ENCODE measurements at places on chromosomes 16 and 17. TPM values are rescaled to one million over a fixed set of nuclear protein-coding genes. Genes with fewer than 3 reads are reported as not detected.

DNA sequence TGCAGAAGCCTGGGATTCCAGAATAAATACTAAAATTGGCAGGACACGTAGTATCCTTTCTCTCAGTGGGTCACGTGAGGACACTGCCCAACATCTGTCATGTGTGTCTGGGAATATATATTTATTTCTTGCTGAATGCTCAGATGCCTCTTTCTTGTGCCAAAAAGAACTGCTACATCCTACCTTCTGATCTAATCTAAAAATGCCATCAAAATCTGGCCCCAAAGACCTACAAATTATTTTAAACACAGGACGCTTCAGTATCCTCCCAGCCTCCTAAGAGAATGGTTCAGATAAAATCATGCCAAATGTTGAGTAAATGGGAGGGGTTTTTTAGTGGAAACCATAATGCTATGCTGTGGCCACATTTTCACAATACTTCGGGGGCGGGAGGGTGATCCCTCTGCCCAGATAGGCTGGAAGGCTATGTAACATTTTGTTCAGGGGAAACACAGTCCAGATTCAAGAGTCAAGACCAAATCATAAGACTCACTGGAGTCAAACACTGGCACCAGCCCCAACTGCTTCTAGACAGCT lies 22.9 kb upstream of the CORO6 start:
- H3K4me3 ChIP-seq, result no peak overlapping the region
- peaks cover under 1% of the 10 kb centered on the region for H3K4me1 ChIP-seq
- no peak for DNase-seq
- no peak overlapping the region for H3K27ac ChIP-seq

GRCh38 chr17:36085765-36086164 lies 4.2 kb downstream of the CCL3 start:
- no peaks in the 10 kb centered on the region for H3K36me3 ChIP-seq
- no peak for DNase-seq
- H3K27ac ChIP-seq, result no peak overlapping the region
- H3K4me3 ChIP-seq, result no peak overlapping the region
- H3K4me1 ChIP-seq, result no peaks in the 10 kb centered on the region
- H3K27me3 ChIP-seq, result no peaks in the 10 kb centered on the region

DNA sequence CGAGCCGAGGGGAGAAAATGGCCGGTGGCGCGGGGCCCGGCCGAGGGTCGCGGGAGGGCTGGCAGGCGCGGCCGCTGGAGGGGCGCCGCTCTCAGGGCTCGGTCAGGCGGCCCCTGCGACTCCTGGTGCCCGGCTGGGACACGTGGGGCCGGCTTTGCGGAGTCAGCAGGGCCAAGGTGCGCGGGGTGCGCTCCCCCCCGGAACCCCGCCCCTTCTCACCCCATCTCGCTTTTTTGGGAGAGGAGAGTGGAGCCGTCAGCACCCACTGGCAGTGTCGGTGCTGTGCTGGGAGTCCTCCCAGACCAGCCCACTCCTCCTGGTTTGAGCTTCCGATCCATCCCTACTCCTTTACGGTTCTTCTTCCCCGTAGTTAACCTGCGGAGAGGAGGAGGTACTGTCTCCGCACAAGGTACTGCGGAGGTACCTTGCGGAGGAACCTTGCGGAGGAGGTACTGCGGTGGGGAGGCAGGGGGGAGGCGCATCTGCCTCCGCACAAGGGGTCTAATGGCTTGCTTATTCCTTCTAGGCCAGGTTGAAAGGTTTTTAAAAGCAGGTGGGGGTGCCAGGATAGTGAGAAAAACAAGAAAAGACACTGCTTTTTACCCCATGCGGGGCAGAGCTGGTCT lies 19.1 kb upstream of the CBX8 start:
- H3K27me3 ChIP-seq, result peaks cover 98% of the 10 kb centered on the region
- H3K27ac ChIP-seq, result no peak overlapping the region
- H3K36me3 ChIP-seq, result no peaks in the 10 kb centered on the region
- peaks cover 23% of the 10 kb centered on the region for H3K4me1 ChIP-seq
- no peak for DNase-seq

- H3K27me3 ChIP-seq, result no peaks in the 10 kb centered on the region
- H3K27ac ChIP-seq, result no peak overlapping the region
- H3K36me3 ChIP-seq, result no peaks in the 10 kb centered on the region
- H3K4me3 ChIP-seq, result no peak overlapping the region
- no peak for DNase-seq
These were observed 383.0 kb downstream of the MAF start for GRCh38 chr16:79217375-79218011.

DNA sequence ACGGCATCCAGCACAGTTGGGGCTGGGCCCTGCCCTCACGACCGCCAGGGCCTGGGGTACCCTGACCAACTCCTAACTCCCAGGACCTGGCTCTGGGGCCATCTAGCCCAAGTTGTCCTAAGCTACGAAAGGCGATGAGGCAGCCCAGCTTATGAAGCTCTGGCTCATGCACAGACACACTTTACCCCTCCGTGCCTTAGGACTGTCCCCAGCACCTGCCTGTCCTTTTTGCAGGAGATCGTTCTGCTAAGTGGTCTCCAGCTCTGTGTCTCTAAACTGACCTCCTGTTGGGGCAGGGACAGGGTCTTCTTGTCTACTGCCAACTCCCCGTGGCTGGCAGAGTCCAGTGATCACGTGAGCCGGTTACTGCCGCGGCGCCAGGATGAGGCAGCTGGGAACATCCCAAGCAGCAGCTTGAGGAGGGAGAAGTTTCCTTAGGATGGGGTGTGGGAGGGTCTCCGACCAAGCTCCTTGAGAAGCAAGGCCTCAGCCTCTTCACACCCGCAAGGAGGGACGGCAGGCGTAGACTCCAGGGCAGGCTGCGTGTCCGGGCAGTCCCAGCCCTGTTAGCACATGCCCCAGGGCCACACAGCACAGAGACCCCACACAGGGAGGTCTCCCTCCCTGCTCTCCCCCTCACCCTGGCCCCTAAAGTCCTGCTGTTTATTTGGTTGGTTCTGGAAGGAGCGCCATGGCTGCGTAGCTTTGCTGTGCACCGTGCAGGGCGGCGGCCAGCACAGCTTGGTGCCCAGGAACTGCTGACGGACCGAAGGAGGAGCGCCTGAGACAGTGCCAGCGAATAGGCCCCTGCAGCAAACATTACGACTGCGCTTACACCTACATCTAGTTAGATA lies 16.4 kb upstream of the METRNL start:
- no peaks in the 10 kb centered on the region for H3K4me1 ChIP-seq
- no peak overlapping the region for H3K27ac ChIP-seq
- no peak overlapping the region for H3K4me3 ChIP-seq

DNA sequence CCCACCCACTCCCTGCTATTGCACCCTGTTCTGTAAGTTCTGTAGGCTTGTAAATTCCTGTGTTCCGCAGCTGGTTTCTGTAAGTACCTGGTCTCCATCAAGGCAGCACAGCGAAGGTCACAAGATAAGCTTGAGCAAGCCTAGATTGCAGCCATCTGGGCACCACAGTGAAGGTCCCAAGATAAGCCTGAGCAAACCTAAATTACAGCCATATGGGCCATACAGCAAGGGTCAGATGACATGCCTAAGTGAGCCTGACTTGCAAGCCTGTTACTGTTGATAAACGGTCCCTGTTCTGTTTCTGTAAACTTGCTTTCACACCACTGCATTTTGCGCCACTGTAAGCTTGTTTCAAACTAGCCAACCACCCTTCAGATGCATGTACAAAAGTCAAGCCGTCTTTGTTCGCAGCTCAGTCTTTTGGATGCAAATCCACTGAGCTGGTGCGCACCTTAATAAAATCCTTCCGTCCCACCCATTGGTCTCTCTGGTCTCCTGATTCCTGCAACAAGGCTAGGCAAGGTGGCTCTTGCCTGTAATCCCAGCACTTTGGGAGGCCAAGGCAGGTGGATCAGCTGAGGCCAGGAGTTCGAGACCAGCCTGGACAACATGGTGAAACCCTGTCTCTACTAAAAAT lies 42.6 kb upstream of the ATF7IP2 start:
- no peaks in the 10 kb centered on the region for H3K27me3 ChIP-seq
- H3K27ac ChIP-seq, result no peak overlapping the region
- no peaks in the 10 kb centered on the region for H3K36me3 ChIP-seq
- H3K4me3 ChIP-seq, result no peak overlapping the region
- H3K4me1 ChIP-seq, result no peaks in the 10 kb centered on the region

GRCh38 chr17:35540589-35541404 lies 3.3 kb upstream of the SLFN12L start:
- no peak overlapping the region for H3K4me3 ChIP-seq
- no peak for DNase-seq
- H3K27ac ChIP-seq, result no peak overlapping the region

- peaks cover 14% of the 10 kb centered on the region for H3K4me1 ChIP-seq
- no peaks in the 10 kb centered on the region for H3K27me3 ChIP-seq
- H3K36me3 ChIP-seq, result no peaks in the 10 kb centered on the region
These were observed 1.2 kb downstream of the DUSP14 start for GRCh38 chr17:37490638-37491614.

DNA sequence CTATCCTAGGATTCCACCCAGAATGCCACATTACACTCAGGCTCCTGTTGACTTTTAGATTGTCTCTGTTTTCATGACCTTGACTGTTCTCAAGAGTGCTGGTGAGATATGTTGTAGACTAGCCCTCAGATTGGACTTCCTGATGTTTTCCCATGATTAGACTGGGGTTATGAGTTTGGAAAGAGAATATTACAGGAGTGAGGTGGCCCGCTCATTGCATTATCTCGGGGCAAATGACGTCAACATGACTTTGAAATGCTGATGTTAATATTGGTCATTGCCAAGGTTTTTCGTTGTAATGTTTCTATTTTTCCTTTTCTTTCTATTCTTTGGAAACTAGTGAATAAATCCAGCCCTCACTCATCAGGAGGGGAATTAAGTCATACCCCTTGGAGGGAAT lies 355.7 kb upstream of the MON1B start:
- H3K27ac ChIP-seq, result no peak overlapping the region
- no peak overlapping the region for H3K4me3 ChIP-seq
- H3K27me3 ChIP-seq, result no peaks in the 10 kb centered on the region
- DNase-seq, result no peak
- no peaks in the 10 kb centered on the region for H3K36me3 ChIP-seq
- H3K4me1 ChIP-seq, result peaks cover 3% of the 10 kb centered on the region

DNA sequence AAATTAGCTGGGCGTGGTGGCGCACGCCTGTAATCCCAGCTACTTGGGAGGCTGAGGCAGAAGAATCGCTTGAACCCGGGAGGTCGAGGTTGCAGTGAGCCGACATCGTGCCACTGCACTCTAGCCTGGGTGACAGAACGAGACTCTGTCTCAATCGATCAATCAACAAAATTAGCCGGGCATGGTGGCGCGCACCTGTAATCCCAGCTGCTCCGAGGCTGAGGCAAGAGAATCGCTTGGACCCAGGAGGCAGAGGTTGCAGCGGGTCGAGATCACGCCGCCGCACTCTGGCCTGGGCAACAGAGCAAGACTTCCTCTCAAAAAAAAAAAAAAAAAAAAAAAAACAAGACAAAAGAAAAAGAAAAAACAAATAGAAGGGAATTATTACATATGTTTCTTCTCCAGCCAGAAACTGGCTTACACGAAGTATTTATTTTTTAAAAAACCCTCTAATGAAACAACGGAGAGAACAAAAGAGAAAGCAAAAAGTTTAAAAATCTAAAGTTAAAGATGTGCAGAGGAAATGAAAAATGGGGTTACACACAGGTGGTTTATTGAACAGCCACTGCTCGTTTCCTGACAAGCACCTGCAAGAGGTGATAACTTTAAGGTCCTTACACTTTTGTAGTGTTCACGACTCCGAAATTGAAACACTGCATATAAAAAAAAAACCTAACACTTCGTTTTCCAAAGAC lies 1.4 kb downstream of the SYNRG start:
- H3K36me3 ChIP-seq, result no peaks in the 10 kb centered on the region
- DNase-seq, result no peak
- no peak overlapping the region for H3K27ac ChIP-seq
- H3K4me3 ChIP-seq, result peak overlapping the region; percentile 93

DNA sequence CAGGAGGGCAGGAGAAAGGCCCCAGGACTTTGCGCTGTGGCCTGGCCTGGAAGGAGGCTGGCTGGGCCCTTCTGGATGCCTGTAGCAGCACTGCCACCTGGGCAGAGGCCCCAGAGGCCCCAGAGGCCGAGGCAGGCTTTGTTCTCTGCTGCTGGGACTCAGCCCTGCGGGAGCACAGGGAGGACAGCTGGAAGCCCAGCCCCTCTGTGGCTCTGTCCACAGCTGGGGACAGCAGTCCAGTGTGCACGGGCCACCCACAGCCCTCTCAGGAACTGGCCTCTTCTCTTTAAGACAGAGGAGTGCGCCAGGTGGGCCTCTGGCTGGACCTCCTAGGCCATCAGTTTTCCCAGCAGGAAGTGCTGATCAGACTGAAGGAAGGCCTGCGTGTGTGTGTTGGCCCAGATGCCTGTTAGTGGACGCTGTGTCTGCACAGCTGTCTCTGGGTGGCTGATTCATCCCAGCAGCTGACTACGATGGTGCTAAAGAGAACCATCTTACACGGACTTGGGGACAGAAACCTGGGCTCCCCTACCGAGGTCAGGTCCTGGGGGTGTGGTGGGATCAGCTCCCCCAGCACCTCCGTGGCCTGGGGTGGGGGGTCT lies 26.9 kb upstream of the ZNF750 start:
- no peak overlapping the region for H3K27ac ChIP-seq
- H3K4me1 ChIP-seq, result peaks cover 2% of the 10 kb centered on the region
- no peaks in the 10 kb centered on the region for H3K27me3 ChIP-seq
- no peak for DNase-seq
- H3K4me3 ChIP-seq, result no peak overlapping the region

DNA sequence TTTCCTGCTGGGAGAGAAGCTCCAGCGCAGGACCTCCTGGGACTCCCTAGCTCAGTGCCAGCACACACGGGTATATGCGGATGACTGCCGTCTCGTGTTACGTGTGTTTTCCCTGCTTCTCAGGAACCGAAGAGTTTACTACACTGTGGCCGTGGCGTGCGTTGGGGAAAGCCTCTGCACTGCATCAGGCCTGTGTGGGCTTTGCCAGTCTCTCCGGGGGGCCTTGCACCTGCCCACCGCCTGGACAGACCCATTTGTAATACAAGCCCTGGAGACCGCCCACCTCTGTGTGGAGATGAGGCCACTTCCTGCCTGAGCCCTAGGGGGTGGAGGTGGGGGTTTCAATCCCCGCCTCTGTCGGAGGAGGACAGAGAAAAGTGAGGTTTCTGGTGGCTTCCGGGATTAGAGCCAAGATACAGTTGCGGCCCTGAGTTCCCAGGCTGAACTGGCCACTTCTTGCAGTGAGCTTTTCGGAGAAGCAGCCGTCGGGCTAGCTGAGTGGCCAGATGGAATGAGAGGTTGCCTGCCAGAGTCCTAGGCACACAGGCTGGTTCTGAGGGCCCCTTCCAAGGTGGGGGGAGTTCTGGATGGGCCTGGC lies 43.4 kb upstream of the GSE1 start:
- H3K4me1 ChIP-seq, result peaks cover 65% of the 10 kb centered on the region
- no peak overlapping the region for H3K4me3 ChIP-seq
- H3K27ac ChIP-seq, result no peak overlapping the region

TEKT1 gene
- not detected for total RNA-seq
